Stimulated activated CD4-positive, alpha-beta T cell treated with anti-CD3 and anti-CD28 coated beads, Interleukin-12 subunit alpha, Interleukin-12 subunit beta, amount 100 ng/mL, for 24 hours (primary cell): ENCODE measurements at places on chromosomes 5 and 9.

GRCh38 chr9:127066851-127067136 lies 55.6 kb downstream of the ANGPTL2 start:
- no peak for DNase-seq

- no peak for DNase-seq
Measured at GRCh38 chr5:148739524-148739923, 85.2 kb upstream of the HTR4 start.

- DNase-seq, result no peak
Measured at GRCh38 chr5:116892993-116893392, 318.4 kb upstream of the SEMA6A start.

GRCh38 chr9:120846906-120847305 lies 4.2 kb upstream of the PSMD5 start:
- no peak for DNase-seq

DNA sequence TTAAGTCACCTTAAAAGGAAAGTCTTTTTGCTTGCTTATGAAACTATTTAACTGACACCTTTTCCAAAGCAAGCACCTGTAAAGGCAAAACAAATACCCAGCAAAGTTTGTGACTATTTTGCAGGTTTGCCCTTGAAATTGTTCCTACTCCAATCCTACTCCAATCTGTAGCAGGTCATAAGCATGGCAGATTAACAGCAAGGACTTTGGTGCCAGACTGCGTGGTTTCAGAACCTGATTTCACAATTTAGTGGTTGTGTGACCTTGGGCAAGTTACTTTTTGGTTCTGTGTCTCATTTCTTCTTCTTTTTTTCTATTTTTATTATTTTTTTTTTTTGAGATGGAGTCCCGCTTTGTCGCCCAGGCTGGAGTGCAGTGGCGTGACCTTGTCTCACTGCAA lies 282.1 kb downstream of the RFX3 start:
- no peak for DNase-seq

DNA sequence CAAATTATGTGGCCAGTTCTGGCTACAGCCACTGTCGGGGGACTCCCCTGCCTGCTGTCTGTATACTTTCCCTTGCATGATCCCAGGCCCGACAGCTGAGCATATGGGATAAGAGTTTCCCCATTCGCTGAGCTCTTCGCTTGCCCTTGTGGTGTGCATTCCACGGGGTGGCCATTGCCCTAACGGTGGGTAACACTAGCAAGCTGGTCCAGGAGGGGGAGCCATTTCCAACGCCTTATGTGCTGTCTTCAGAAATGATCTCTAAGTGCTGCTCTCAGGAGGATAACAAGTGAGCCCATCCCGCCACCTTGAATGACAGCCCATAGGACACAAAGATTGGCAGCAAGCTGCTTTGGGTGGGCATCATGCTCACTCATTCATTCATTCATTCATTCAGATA lies 190.9 kb downstream of the FSTL4 start:
- peak; percentile 21 for DNase-seq

DNA sequence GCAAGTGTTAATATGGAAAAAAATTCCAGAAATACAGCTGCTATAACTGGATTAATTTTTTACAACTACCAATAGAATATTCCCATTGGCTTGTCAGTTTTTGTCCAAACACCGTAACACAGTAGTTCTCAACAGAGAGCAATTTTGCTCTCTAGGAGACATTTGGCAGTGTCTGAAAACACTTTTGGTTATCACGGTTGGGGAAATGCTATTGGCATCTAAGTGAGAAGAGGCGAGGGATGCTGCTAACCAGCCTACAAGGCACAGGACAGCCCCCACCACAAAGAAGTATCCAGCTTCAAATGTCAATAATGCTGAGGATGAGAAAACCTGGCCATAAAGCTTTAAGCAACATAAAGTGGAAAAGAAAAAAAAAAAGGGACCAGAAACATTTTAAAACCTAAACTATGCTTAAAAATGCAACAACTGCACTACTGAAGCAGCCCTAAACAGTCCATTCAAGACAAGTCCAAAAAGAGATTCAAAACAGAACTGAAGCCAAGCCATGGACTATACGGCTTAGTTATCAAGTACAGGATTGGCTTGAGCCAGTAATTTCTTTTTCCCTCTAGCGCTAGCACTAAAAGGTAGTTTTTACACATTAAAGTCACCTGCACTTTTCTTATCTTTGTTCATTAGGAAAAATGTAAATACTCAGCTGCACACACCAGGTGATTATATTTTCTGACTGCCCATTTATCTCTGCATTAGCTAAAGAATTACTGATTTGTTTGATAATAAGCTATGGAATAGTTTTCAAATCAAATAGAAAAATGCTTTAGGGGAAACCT lies 83.9 kb downstream of the NR3C1 start:
- no peak for DNase-seq

GRCh38 chr5:26940994-26941393 lies 97.4 kb downstream of the CDH9 start:
- no peak for DNase-seq

GRCh38 chr5:63323926-63324325 lies 638.3 kb downstream of the HTR1A start:
- no peak for DNase-seq
